Activated CD8-positive, alpha-beta memory T cell treated with anti-CD3 and anti-CD28 coated beads for 1 hour (primary cell): ENCODE measurements at places on chromosomes 16 and 17.

- DNase-seq: no peak
Observed at GRCh38 chr17:43949781-43950180, 4.0 kb downstream of the PYY start.

- no peak for DNase-seq
Observed at GRCh38 chr16:5982979-5983378, 885.4 kb upstream of the EEF2KMT start.

DNA sequence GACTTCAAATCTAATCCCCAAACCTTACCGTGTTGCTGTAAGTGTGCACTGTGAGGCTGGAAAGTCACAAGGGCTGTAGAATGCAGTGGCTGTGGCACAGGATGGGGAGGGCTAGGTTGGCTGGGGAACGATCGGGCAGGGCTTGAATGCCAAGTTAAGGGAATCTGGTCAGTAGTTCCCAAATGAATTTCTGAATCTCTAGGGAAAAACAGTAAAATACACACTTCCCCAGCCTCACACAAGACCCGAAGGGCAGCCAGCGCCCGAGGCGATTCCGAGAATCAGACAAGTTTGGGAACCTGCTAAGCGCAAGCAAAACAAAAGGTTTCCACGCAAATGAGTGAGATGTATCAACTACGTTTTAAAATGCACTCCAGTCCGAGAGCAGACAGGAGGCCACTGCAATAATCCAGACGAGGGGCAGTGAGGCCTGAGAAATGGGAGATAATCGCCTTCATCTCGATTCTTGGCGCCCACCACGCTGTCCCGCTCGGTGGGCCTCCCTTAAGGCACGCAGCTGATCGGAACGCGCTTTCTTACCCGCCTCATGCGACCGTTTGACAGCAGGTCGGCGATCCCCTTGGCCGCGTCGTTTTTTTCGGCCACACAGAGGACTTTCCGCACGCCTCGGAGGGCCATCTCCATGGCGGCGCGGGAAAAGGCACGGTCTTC lies 599 bp downstream of the TOP3A start:
- DNase-seq: no peak

DNA sequence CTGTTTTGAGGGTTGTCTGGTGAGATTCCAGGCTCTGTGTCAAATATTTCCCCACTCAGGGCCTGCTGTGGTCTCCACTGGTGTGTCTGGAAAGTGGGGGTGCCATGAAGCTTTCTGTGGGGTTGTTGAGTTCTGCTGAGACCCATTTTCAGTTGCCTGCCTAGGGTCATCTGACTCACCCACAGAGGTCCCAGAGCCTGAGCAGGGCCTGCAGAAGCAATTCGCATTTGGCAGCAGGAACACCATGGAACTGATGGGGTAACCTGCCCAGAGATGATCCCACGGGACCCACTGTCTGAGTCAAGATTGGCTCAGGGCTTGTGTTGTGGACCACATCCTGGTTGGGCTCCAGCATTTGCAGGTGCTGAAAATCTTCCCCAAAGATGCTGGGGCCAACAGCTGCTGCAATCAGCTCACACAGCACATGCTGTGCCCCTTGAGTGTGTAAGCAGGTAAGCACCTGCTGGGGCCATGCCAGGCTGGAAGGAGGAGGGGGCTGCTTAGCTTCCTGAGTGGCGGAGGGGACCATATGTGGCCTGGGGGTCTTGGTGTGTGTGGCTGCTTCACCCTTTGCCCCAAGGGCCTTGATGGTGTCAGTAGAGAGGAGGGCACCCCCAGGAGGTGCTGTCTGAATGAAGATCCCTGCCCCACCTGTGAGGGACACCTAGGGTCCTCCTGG lies 1726.1 kb downstream of the TP53TG3F start:
- no peak for DNase-seq

DNA sequence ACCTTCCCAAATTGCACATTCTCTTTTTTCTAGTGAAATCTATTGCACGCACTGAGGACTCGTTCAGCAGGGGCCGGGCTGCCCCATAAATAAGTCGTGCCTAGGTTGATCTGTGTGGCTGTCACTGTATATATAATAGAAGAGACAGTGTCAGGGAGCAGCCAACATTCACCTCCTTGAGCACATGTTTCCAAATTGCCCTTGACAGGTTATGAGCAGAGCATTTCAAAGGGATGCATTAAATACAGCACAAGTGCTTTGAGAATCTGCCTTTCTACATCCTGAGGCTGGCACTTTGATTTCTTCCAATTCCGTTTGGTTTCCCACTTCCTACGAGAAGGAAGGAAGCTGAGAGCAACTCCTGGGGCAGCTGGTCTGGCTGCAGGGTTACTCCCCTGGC lies 291.2 kb downstream of the NPIPA8 start:
- DNase-seq: no peak

GRCh38 chr17:64599187-64599676 lies 62.9 kb downstream of the SMURF2 start:
- DNase-seq: peak; percentile 10

DNA sequence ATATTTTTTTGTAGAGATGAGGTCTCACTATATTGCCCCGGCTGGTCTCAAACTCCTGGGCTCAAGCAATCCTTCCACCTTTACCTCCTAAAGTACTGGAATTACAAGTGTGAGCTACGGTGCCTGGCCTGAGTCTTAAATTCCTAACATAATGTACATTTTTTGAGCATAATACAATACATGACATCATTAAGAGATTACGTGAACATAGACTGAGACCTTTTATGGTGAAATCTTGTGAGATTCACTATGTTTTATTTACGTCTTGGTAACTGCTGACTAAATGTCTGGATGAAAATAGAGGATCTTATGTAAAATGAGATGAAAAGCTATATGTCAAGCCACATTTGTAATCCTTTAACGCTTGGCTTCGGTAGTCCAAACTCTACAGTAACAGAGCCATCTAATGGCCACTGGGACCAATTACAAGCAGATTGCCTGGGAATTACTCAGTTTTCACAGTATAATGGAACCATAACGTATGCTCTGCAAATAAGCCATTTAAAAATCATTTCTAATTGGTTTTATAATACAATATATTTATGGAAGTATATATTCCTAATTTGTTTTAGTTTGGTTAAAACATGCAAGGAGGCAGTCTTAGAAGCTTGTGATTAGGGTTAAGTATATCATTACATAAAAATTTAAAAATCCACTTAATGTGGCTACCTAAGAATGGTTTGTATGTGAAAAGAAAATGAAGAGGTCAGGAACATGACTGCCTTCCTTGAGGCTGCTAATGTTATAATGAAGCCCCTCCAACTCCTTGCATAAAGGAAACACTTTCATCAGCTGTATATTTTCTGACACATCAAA lies 8.1 kb upstream of the EFCAB13 start:
- DNase-seq: no peak

DNA sequence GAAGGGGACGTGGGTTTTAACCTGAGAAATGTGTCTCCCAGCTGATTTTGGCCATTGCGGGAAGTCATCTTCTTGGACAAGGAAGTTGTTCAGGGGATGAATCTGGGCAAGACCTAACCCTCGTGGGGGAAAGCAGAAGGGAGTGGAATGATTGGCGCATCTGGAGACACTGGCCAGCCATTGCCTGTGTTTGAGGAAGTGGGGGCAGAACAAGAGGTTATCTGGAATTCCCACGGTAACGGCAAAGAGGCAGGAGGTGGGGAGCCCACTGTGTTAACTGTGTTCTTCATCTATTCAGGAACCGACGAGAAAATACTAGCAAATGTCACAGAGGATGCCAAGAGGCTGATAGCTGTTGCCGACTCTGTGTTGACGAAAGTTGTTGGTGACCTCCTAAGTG lies 66.9 kb downstream of the RNF213 start:
- no peak for DNase-seq

- DNase-seq: no peak
Observed at GRCh38 chr17:19716108-19717030, at the start of gene SLC47A2. Gene SLC47A2 (minus strand): TSS chr17:19716584. CDS start chr17:19716555, 29 bp downstream.

- no peak for DNase-seq
Observed at GRCh38 chr16:10541366-10541765, 39.0 kb downstream of the EMP2 start.

DNA sequence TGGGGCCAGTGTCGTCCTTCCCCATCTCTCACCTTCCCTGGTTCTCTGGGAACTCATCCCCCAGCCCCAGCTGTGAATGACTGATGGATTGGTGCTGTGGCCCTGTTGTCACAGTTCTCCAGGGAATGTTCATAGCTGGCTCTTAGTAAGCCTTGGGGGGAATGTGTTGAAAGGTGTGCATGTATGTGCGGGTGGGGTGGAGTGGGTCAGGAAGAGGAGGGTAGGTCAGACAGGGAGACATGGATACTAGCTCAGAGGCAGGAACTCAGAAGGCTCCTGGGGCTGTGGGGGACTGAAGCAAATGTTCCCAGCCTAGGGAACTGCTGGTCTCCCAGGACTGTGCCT lies 4.3 kb downstream of the DLX4 start:
- DNase-seq: no peak

GRCh38 chr16:10895053-10895946 lies 18.3 kb downstream of the CIITA start:
- no peak for DNase-seq

DNA sequence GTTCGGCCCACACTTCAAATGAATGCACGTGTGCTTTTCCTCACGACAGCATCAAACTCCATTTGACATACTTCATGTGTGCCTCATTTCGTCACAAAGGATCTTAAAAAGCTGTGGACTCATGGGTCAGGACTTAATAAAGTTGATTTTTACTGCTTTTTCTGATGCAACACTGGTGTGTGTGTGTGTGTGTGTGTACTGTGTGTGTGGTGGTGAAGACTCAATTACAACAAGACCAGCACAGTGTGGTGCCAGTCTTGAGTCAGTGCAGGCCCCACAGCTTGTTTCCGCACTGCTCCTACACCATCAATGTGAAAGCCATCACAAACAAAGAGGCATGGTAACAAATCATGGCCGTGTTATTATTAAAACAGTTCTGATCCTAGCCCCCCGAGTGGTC lies 17.7 kb downstream of the CDIP1 start:
- no peak for DNase-seq

GRCh38 chr16:67543582-67543981 lies 15.0 kb downstream of the RIPOR1 start:
- DNase-seq: no peak

DNA sequence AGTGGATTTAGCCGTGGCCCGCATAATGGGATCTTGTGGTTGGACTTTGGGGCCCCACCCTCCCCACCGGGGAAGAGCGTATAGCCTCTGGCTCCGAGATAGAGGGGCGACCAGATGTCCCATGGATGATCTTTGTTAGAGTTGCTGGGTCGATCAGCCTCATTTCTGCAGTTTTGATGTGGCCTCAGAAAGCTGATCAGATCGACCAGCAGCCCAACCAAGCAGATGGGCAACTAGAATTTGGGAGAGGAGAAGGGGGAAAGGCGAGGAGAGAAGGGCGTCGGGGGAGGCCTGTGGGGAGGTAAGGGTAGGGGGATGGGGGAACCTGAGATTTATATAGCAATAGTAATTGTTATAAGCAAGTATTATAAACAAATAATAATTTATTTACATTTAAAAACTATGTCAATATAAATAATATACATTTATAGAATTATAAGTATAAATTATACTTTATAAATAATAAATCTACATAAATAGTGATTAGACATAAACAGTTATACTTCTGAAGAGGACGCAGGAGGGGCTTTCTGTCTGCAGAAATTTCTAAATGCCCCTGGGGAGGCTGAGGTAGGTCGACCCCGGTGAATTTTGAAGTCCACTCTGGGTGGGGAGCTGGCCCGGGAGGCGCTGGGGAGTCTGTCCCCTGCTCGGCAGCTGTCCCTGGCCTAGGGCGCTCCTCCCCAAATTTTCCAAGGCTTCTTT lies 136.3 kb downstream of the KCNJ12 start:
- DNase-seq: no peak

- DNase-seq: peak; percentile 42
Observed at GRCh38 chr17:28371245-28372202, at the start of gene SARM1. Gene SARM1 (plus strand): TSS chr17:28371694. CDS start chr17:28372033, 339 bp downstream.

DNA sequence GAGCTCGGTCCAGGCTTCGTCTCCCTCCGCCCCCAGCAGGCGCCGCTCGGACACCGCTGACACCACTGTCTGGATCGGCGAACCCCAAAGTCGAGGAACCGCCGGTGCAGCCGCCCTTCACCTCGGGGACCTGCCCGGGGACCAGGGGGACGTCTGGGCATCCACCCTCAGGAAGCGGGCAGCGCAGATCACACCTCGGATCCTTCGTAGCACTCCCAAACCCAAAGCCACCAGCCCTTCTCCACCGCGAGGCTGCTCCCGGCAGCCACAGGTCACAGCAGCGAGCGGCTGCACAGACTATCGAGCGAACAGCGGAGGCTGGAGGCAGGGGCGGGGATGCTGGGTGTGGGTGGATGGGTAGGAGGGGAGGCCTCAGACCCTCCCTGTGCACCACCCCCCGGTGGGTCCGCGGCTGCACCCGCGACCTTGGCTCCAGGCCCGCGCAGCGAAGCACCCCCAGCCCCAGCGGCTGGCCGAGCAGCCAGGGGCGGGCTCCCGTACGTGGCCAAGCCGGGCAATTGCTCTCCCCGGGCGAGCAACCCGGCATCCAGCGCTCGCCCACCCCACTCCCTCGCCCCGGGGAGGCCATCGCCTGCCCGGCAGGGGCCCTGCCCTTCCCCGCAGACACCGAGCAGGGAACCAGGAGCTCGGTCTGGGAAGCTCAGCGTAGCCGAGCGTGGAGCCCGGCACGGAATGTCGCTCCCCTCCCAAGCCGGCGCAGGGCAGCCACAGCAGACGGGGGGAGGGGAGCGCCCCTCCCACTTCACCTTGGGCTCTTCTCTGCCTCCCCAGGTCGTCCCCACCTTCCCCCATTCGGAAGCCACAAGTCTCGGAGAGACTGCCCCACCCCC lies 1.0 kb downstream of the SDK2 start:
- DNase-seq: no peak

DNA sequence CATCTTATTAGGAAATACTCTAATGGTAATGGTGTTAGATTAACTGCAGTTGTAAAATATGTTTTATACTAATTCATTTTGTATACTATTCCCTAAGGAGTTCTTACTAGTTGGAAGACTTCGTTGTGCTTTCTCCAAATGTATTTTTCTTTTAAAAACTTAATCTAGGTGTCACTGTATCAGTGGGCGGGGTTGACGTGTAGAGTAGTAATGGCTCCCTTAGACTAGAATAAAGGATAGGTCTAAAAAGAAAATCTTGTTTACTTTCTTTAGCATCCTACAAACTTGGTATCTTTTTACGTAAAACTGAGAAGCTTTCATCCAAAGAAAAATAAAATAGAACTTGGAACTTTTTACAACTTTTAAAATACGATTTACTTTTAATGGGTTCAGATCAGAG lies 55.0 kb upstream of the MRC2 start:
- no peak for DNase-seq

GRCh38 chr17:82226809-82227628 lies 1.8 kb upstream of the SLC16A3 start:
- no peak for DNase-seq

DNA sequence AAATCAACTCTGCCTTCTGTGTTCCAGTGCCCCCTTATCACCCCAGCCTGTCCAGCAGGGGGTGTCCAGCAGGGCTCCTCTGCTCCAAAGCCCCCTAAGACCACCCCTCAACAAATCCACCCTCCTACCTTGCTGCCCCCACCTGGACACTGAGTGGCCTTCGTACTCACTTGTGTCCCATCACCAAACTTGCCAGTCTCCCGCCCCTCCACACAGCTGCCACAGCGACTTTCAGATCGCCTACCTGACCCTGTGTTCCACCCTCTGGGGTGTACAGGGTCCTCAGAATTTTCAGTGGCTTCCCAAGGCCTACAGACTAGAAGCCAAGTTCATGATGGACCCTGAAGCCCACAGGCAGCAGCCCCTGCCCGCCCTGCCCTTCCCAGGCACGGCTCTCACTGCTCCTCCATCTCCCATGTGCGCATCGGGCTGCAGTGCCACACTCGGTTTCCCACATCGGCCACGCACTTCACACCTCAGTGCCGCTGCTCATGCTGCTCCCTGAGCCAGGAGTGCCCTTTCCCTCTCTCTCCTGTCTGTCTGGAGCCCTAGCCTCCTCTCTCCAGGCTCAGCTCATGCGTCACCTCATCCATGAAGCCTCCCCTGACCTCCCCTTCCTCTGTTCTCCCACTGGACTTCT lies 11.8 kb downstream of the KCNH6 start:
- no peak for DNase-seq
